ENCODE measurements at places on chromosomes 5 and 9.

DNA sequence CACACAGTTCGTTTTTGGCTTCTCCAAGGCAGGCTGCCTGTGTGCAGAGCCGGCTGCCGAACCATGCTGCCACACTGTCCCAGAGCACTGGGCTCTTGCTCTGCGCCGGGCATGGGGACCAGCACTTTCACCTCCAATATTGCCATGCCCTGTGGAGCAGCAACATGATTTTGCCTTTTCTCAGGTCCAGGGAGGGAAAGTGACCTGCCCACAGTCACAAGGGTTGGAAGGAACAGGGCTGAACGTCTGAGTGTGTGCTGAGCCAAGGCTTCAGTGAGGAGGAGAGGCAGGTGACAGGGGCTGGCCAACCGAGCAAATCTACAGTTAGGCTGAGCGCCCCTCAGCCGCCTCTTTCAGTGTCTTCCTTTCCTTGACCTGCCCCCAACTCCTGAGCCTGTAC lies 34.0 kb upstream of the SYNPO start:
- no peak overlapping the region for H3K4me3 ChIP-seq
- peaks cover 4% of the 10 kb centered on the region for H3K27me3 ChIP-seq
- no peaks in the 10 kb centered on the region for H3K4me1 ChIP-seq
- DNase-seq: no peak

DNA sequence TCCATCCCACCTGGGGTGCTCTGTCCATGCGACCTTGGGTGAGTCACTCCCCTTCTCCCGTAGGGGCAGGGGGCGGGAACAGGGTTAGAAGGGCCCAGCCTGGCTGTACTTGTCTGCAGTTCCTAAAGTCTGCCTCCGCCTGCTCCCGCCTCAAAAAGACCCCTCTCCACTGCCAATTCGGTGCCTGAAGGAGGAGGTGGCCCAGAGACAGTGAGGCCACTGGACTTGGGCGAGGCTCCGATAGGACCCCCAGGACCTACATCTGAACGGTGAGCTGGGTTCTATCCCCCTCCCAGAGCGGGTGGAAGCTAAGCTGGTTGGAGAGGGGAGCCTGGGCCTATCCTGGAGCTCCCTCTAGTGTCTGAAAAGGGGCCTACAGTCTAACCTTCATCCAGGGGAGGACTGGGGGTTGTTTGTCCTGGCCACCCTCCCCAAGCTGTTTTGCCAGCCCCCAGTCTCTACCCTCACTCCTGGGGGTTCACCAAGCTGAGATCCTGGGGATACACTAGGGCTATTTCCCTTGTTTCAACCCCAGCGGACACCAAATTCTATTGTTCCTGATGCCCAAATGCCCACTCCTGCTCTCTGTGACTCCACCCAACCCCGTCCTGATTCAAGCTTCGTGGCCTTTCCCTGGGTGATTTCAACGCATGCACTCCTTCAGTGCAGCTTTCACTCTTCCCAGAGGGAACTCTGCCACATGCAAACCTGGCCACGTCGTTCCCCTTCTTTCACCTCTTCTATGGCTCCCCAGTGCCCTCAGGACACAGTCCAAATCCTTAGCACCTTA lies 6.1 kb upstream of the CRB2 start:
- no peak for DNase-seq
- no peak overlapping the region for H3K4me3 ChIP-seq
- H3K27me3 ChIP-seq: peaks cover 17% of the 10 kb centered on the region

- peak overlapping the region; percentile 87 for H3K4me3 ChIP-seq
- peaks cover 12% of the 10 kb centered on the region for H3K27me3 ChIP-seq
- H3K36me3 ChIP-seq: peaks cover 47% of the 10 kb centered on the region
- DNase-seq: peak; percentile 96
- H3K4me1 ChIP-seq: peaks cover 75% of the 10 kb centered on the region
Observed at GRCh38 chr9:134662143-134662876, 20.7 kb downstream of the COL5A1 start.

- no peak for DNase-seq
- H3K27ac ChIP-seq: no peak overlapping the region
- no peaks in the 10 kb centered on the region for H3K27me3 ChIP-seq
- H3K4me3 ChIP-seq: peak overlapping the region; percentile 84
Observed at GRCh38 chr5:2752821-2753439, 1.5 kb upstream of the IRX2 start.

DNA sequence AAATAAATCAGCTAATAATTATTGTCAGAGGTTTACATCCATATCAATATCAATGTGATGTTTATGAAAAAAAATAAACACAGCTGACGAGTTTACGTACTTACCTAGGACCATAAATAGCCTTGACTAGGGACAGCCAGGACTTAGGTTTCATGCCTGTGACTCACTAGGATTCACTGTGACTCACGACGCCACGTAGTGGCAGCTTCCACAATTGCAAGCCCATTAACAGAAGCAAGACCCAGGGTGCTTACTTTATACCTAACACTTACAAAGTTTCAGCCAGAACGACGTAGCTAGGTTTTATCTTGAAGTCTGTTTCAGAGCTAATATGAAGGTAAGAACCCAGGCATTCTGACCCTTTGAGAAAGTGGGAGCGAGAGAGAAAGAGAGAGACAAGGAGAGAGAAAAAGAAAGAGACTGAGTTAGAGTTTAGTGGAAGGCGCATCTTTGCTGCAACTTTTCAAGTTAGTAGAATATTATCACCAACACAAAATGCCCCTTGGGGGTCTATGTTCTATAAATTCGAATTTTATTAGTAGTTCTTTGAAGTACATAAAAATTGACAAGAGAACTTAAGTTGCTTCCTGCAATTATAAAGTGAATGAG lies 191.2 kb downstream of the GNA14 start:
- no peak overlapping the region for H3K27ac ChIP-seq
- peaks cover 31% of the 10 kb centered on the region for H3K4me1 ChIP-seq
- peaks cover 12% of the 10 kb centered on the region for H3K27me3 ChIP-seq
- H3K4me3 ChIP-seq: peak overlapping the region; percentile 24
- DNase-seq: peak; percentile 84
- no peaks in the 10 kb centered on the region for H3K36me3 ChIP-seq

DNA sequence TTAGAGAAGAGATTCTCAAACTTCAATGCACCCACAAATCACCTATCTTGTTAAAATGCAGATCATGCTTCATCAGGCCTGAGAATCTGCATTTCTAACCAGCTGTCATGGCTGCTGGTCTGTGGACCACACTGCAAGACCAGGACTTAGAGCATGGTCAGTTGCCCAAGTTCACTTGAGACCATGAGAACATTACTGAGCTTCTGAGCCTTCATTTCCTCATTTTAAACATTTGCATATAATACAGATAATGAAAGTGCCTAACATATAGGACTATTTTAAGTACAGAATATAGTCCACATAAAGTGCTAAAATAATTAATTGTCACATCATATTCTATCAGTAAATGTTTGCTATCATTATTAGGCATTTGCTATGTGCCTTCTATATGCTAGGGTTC lies 260.8 kb upstream of the TNC start:
- H3K36me3 ChIP-seq: peaks cover 19% of the 10 kb centered on the region
- no peak for DNase-seq

GRCh38 chr5:131579917-131580671 lies 54.9 kb downstream of the RAPGEF6 start:
- no peak overlapping the region for H3K27ac ChIP-seq
- H3K4me1 ChIP-seq: peaks cover 21% of the 10 kb centered on the region
- peaks cover 42% of the 10 kb centered on the region for H3K36me3 ChIP-seq
- H3K4me3 ChIP-seq: no peak overlapping the region
- DNase-seq: no peak
- H3K27me3 ChIP-seq: no peaks in the 10 kb centered on the region

GRCh38 chr5:17860660-17861315 lies 226.5 kb downstream of the TAF11L14 start:
- H3K27me3 ChIP-seq: no peaks in the 10 kb centered on the region
- H3K4me1 ChIP-seq: no peaks in the 10 kb centered on the region
- DNase-seq: no peak
- no peak overlapping the region for H3K27ac ChIP-seq

- no peaks in the 10 kb centered on the region for H3K27me3 ChIP-seq
- peaks cover 35% of the 10 kb centered on the region for H3K4me1 ChIP-seq
- DNase-seq: no peak
- no peak overlapping the region for H3K27ac ChIP-seq
- no peak overlapping the region for H3K4me3 ChIP-seq
- H3K36me3 ChIP-seq: no peaks in the 10 kb centered on the region
Observed at GRCh38 chr9:78663369-78663768, 366.4 kb downstream of the PSAT1 start.

GRCh38 chr9:81245254-81245956 lies 443.9 kb downstream of the TLE1 start:
- H3K4me3 ChIP-seq: no peak overlapping the region
- H3K27me3 ChIP-seq: 0 out of 2 replicates have a peak, but pooled peaks cover 1% of the 10 kb centered on the region
- DNase-seq: no peak
- no peaks in the 10 kb centered on the region for H3K4me1 ChIP-seq

DNA sequence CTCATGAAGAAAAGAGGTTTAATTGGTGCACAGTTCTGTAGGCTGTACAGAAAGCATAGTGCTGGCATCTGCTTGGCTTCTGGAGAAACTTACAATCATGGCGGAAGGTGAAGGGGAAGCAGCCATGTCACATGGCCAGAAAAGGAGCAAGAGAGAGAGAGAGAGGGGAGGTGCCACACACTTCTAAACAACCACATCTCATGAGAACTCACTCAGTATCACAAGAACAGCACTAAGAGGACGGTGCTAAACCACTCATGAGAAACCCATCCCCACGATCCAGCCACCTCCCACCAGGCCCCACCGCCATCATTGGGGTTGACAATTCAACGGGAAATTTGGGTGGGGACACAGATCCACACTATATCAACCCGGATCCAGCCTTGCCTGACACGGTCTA lies 28.8 kb upstream of the IER5L start:
- H3K27me3 ChIP-seq: peaks cover 2% of the 10 kb centered on the region
- no peaks in the 10 kb centered on the region for H3K4me1 ChIP-seq
- H3K27ac ChIP-seq: no peak overlapping the region
- H3K4me3 ChIP-seq: no peak overlapping the region

GRCh38 chr5:158816011-158816696 lies 283.6 kb downstream of the EBF1 start:
- peaks cover 4% of the 10 kb centered on the region for H3K27me3 ChIP-seq
- H3K4me1 ChIP-seq: no peaks in the 10 kb centered on the region
- DNase-seq: no peak
- H3K4me3 ChIP-seq: no peak overlapping the region

DNA sequence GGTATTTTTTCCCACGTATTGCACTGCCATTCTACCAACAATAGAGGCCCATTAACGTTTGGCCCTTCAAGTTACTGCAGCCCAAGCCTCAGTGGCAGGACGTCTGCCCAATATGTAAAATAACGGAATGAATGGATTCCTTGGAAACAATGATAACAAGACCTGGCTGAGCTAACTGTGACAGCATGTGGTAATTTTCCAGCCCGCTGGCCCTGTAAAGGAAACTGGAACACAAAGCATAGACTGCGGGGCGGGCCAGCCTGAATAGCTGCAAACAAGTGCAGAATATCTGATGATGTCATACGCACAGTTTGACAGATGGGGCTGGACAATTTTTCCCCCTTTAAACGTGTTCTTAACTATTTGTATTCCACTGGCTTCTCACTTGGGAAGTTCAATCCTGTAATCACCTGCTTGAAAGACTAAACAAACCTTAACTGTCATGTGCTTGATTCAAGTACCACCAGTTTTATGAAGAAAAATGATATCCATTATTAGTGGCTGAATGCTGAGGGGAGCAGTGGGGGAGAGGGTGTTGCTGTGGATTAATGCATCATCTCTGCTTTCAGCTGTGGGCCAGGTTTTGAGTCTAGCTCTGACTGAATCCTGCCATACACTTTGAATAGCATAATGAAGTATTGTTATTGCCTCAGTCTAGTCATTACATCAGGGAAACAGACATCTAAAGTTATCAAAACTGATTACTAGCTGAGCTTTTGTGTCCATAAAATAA lies 323.9 kb downstream of the TMEM161B start:
- no peaks in the 10 kb centered on the region for H3K4me1 ChIP-seq
- no peaks in the 10 kb centered on the region for H3K27me3 ChIP-seq

DNA sequence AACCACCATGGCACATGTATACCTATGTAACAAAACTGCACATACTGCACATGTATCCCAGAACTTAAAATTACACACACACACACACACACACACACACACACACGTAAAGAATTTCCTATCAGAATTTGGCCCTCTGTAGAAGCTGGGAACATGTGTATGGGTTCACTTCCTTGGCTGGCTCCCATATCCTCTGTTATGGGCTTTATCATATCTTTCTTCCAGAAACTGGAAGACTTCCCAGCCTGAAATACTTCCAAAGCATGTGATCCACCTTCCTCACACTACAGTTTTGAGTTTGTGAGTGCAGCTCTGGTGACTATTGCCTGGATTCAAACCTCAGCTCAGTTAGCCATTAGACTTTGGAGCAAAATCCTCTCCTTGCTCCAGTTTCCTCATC lies 78.6 kb upstream of the GDNF start:
- no peaks in the 10 kb centered on the region for H3K36me3 ChIP-seq
- no peak overlapping the region for H3K4me3 ChIP-seq
- H3K27ac ChIP-seq: no peak overlapping the region

- no peak overlapping the region for H3K4me3 ChIP-seq
- H3K27ac ChIP-seq: no peak overlapping the region
- H3K4me1 ChIP-seq: no peaks in the 10 kb centered on the region
- H3K36me3 ChIP-seq: peaks cover 11% of the 10 kb centered on the region
- DNase-seq: no peak
Observed at GRCh38 chr9:113992994-113993393, 85.1 kb downstream of the AMBP start.

GRCh38 chr9:137053944-137054931 lies at the start of gene ENTPD2:
Gene ENTPD2, minus strand, starts transcription at chr9:137054061. Its CDS starts 64 bp downstream, at chr9:137053997.
- H3K4me1 ChIP-seq: peaks cover 6% of the 10 kb centered on the region
- H3K36me3 ChIP-seq: no peaks in the 10 kb centered on the region
- no peak for DNase-seq
- H3K27ac ChIP-seq: no peak within 1 kb of the TSS
- H3K27me3 ChIP-seq: peaks cover 17% of the 10 kb centered on the region

- H3K27me3 ChIP-seq: no peaks in the 10 kb centered on the region
- H3K27ac ChIP-seq: peak overlapping the region; percentile 51
- peaks cover 38% of the 10 kb centered on the region for H3K4me1 ChIP-seq
- no peaks in the 10 kb centered on the region for H3K36me3 ChIP-seq
- peak; percentile 86 for DNase-seq
Observed at GRCh38 chr5:150774145-150774544, 4.4 kb upstream of the SMIM3 start.

DNA sequence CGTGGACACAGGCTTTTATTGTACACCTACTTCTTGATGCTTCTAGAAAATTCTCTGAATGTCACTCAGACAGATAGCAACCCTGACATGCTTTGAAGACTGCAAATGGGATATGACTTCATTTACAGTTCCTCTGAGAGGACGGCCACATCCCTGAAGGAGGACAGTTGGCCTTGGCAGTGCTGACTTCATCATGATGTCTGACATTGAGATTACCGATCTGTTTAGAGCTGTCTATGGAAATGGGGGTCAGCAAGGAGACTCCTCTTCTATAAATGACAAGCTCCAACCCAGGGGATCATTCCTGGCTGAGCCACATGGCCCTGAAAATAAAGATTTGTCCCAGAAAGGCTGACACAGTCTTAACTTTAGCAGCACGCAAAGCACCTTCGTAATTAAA lies 75.8 kb downstream of the NUDT12 start:
- no peak overlapping the region for H3K27ac ChIP-seq
- no peaks in the 10 kb centered on the region for H3K36me3 ChIP-seq

GRCh38 chr5:112339761-112340160 lies 79.3 kb downstream of the EPB41L4A start:
- no peak overlapping the region for H3K4me3 ChIP-seq
- H3K4me1 ChIP-seq: no peaks in the 10 kb centered on the region
- H3K27ac ChIP-seq: no peak overlapping the region
- no peak for DNase-seq
